ENCODE measurements at places on chromosomes 16 and 17.
A peak's percentile ranks its signal among the peaks of the same experiment; 100 is the strongest.

- no peak overlapping the region for H3K4me3 ChIP-seq
- no peak for DNase-seq
- no peaks in the 10 kb centered on the region for H3K27me3 ChIP-seq
- H3K4me1 ChIP-seq = no peaks in the 10 kb centered on the region
- peaks cover 21% of the 10 kb centered on the region for H3K36me3 ChIP-seq
Measured at GRCh38 chr16:868846-869822, 68.6 kb upstream of the GNG13 start.

DNA sequence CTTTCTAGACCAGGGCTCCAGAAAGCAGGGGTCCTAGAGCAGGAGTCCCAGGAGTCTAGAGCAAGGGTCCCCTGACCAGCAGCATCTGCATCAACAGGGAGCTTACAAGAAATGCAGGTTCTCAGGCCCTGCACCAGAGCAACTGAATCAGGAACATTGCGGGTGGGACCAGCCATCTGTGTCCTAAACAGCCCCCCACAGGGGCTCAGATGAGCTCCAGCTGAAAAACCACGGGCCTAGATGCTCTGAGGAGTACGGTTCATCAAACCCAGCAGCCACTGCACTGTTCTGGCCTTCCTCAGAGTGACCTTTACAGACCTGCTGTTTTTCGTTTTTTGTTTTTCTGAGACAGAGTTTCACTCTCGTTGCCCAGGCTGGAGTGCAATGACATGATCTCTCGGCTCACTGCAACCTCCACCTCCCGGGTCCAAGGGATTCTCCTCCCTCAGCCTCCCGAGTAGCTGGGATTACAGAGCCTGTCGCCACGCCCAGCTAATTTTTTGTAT is 438.2 kb downstream of the SOX9 start:
- no peaks in the 10 kb centered on the region for H3K4me1 ChIP-seq
- no peak for DNase-seq
- H3K4me3 ChIP-seq = no peak overlapping the region
- H3K27ac ChIP-seq = no peak overlapping the region
- H3K27me3 ChIP-seq = no peaks in the 10 kb centered on the region
- H3K36me3 ChIP-seq = no peaks in the 10 kb centered on the region

- H3K36me3 ChIP-seq = no peaks in the 10 kb centered on the region
- H3K27me3 ChIP-seq = no peaks in the 10 kb centered on the region
- no peak for DNase-seq
- H3K27ac ChIP-seq = no peak overlapping the region
- H3K4me1 ChIP-seq = peaks cover 14% of the 10 kb centered on the region
Measured at GRCh38 chr16:79003026-79003609, 597.4 kb downstream of the MAF start.

DNA sequence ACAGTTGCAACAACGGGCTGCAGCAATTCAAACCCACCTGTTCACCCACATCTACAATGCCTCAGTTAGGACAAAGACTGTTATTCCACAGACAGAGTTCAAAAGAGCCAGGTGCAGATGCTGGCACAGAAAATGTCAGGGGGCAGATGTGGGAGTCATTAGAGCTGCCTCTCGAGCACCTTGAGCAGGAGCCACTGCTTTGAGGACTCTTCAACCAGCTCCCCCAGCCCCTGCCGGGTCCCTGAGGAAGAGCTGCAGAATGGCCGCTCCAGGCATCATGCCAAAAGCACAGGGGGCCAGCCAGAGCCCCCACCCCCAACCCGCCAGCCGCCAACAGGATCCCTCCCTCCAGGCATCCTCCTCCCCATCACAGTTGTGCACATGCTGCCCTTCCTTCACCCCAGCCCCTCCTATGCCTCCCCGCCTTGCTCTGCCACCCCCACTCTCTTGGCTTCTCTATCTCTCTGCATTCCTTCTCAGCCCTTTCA is 20.8 kb downstream of the C17orf67 start:
- no peaks in the 10 kb centered on the region for H3K36me3 ChIP-seq
- no peak for DNase-seq
- no peaks in the 10 kb centered on the region for H3K4me1 ChIP-seq
- H3K4me3 ChIP-seq = no peak overlapping the region
- H3K27ac ChIP-seq = no peak overlapping the region
- no peaks in the 10 kb centered on the region for H3K27me3 ChIP-seq

DNA sequence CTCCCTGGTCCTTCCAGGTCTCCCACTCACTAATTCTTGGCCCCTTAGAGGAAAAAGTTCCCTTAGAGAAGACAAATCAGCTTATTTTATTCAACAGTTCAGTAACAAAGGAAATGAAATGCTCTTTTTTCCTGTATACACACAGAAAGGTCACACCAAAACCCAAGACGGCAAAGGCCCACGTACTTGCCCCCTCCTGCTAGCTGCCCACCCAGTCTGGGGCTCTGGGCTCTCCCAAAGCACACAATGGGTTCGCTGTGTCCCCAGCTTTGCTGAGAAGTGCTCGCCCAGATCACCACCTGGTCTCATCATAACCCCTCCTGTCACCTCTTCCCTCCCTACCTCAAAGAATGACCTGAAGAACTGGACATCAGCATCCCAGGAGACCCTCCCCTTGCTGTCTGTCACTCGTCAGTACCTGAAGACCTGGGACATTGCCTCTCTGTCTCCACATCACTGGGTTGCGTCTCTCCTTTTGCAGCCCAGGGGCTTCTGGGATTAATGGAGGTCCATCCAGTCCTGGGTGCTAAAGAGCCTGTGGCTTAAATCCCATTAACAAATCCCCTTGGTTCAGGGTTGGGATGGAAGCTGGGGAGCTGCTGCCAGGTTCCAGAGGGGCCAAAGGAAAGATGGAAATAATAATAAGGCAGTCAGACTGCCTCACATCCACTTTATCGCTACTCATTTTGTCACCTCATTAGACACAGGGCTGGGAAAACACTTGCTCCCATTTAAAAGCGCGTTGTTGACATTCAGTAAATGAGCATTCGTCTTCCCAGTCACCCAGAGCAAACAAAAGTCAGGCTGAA is 3.3 kb downstream of the SLC6A4 start:
- H3K27me3 ChIP-seq = no peaks in the 10 kb centered on the region
- H3K4me3 ChIP-seq = no peak overlapping the region
- H3K27ac ChIP-seq = peak overlapping the region; percentile 28
- DNase-seq = no peak
- H3K4me1 ChIP-seq = peaks cover 19% of the 10 kb centered on the region

GRCh38 chr17:44222112-44222869 is 2.8 kb upstream of the UBTF start:
- no peak for DNase-seq
- peaks cover 24% of the 10 kb centered on the region for H3K4me1 ChIP-seq
- no peaks in the 10 kb centered on the region for H3K27me3 ChIP-seq
- H3K4me3 ChIP-seq = peak overlapping the region; percentile 89
- H3K27ac ChIP-seq = peak overlapping the region; percentile 95

DNA sequence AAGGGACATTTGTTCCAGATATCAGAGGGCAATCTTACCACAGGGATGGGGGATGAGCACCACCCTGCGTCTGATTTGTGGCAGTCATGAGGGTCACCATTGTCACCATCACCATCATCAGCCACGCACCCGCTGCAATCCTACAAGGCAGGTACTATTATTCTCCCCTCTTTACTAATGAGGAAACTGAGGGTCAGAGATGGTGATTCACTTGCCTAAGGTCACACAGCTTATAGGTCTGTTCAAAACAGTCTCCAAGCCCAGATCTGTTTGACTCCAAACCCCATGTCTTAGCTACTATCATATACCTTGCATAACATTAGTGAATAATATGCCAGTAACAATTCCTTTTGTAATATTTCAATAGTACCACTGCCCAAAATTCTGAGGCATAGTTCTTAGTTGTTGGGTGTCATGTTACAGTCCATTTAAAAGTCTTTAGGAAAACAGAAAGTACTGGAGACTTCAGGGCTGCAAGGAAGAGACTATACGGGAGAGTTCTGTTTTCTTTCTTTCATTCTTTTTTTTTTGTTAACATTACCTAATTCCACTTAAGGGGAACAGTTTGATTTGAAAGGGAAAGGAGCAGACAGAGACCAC is 166.4 kb downstream of the C16orf95 start:
- no peak for DNase-seq
- no peak overlapping the region for H3K4me3 ChIP-seq
- no peak overlapping the region for H3K27ac ChIP-seq
- H3K4me1 ChIP-seq = no peaks in the 10 kb centered on the region
- H3K27me3 ChIP-seq = no peaks in the 10 kb centered on the region
- no peaks in the 10 kb centered on the region for H3K36me3 ChIP-seq

DNA sequence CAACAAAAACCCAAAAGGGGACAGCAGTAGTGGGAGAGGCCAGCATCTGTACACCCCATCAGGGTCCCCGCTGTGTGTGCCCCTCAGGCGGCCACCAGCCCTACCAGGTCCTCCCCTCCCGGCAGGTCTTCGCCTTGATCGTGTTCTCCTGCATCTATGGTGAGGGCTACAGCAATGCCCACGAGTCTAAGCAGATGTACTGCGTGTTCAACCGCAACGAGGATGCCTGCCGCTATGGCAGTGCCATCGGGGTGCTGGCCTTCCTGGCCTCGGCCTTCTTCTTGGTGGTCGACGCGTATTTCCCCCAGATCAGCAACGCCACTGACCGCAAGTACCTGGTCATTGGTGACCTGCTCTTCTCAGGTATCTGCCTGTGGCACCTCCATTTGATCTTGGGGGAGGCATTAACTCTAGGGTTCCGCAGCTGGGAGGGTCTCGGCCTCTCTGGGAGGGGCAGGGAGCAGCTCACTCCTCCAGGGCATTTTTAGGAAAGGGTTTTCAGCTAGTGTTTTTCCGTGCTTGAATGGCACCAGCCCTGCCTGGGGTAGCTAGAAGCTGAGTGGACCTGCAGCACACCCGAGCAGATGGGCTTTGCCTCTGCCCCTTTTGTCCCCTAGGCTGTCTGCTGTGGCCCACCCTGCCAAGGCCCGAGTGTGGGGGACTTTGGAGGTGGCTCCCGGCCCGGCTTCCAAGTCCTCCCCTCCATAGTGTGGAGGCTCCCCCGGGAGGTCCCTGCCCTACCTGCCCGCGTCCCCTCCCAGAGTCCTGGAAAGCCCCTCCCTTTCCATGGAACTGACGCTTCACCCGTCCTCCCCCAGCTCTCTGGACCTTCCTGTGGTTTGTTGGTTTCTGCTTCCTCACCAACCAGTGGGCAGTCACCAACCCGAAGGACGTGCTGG is 2.6 kb downstream of the SYNGR2 start:
- no peak overlapping the region for H3K4me3 ChIP-seq
- no peak overlapping the region for H3K27ac ChIP-seq
- DNase-seq = no peak
- peaks cover 34% of the 10 kb centered on the region for H3K4me1 ChIP-seq
- H3K27me3 ChIP-seq = no peaks in the 10 kb centered on the region

Data from thoracic aorta (tissue), 2 donors.